ENCODE measurements at places on chromosomes 4 and X.

DNA sequence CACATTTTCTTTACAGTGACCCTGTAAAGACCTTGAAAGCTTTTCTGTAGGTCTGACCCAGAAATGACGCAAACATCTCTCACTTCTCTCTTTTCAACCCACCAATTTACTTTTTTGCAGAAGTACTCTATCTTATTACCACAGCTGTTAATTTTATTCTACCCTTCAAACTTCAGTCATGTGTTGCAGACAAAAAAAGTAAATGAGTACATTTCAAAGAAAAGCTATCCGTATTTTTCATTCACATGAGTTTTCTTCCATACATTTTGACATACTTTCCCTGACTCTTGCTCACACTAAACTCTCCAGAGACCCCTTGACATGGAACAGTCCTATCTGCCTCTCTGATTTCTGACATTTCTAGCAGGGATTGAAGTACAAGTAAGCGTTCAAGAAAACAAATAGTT, 51.7 kb downstream of the SLC7A11 start:
- peak; percentile 92 for DNase-seq

GRCh38 chr4:144295286-144295995, 154.9 kb upstream of the GYPA start:
- no peak for DNase-seq

DNA sequence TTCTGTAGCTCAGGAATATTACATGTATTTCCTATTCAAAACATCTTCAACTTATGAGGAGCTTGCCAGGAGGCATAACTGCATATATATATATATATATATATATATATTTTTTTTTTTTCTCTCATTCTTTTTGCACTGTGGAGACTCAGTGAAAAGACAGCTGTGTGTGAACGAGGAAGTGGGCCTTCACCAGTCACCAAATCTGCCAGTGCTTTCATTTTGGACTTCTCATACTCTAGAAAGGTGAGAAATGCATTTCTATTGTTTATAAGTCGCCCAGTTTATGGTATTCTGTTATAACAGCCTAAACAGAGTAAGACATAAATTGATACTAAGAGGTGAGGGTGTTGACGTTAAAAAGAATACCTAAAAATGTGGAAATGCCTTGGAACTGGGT, 710.6 kb downstream of the TRAM1L1 start:
- DNase-seq = no peak

DNA sequence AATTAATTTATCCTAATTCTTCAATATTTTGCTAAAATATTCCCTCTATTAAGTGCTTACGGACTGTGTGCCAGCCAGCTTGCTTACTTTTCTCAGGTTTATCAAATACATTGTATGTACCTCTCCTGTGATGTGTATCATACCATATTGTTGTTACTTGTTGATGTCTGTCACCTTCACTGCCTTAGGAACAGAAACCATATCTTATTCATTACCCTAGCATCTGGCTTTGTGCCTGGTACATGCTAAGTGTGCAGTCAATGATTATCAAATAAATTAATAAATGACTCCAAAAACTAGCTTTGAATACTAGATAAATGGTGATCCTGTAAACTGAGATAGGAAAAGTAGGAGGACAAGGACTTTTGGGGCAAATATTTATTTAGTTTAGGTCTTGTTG, 6.9 kb downstream of the CLCN3 start:
- DNase-seq = no peak

DNA sequence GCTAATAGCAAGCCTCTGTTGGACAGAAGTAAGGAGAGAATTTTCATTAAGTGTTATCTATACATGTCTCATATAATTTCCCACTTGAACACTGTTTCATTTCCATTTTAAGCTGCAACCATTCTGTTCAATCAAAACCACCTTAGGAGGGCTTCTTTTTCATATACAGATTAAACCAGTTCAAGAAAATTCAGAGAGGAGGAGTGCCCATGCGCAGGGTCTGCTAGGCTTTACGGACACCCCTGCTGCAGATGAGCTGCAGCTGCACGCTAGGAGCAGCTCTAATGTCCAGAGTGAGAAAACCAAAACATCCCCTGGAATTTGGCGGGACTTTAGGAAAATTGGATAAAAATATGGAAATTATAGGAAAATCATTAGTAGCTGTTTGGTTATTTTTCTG, 541.0 kb downstream of the SPRY1 start:
- no peak for DNase-seq

GRCh38 chr4:122784261-122784660, 42.4 kb upstream of the FGF2 start:
- DNase-seq = no peak

DNA sequence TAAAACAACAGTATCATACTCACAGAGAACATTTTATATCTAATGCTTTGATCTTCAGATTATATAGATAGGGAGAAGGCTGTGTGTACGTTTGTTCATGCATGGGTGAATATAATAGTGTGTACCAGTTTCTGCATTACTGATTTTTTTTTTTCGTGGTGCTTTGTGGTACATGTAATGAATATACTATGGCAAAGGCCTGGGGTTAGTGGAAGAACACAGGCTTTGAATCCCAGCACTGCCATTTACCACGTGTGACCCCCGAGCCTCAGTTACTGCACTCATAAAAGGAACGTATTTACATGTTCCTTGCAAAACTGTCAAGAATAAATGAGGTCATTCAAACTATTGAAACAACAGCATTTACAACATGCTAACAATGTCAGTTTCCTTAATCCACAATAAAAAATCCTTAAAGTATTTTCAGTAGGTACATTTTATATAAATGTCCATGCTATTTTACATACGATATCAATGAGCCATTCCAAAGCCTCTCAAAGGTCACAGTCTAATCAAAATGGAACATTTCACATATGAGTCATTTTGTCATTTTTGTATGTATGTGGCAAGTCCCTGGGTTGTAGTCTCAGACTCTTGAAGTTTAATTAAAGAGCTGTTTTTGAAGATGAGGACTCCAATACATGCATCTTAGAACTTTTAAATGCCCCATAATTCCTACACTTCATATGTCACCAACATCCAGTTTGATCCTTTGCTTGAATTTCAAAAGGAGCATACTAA, 242.8 kb downstream of the PPP3CA start:
- peak; percentile 36 for DNase-seq

GRCh38 chrX:29724316-29724715, 491.0 kb upstream of the MAGEB2 start:
- no peak for DNase-seq

DNA sequence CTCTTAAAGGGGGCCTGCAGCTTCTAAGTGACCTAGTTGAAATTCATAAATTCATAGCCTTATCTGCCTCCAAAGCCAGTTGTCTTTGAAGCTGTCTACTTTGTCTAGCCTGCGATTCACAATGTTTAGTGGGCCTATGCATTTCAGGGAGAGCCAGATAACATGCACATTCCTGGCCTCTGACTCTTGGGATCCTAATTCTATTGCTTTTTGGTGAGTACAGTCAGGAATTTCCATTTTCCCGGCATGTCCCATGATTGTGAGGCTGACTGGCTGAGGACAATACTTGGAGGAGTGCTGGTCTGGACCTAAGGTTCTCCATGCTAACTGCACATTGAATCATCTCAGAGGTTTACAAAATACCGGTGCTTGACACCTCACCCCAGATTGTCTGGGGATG, 155.0 kb downstream of the MSL3 start:
- no peak for DNase-seq

DNA sequence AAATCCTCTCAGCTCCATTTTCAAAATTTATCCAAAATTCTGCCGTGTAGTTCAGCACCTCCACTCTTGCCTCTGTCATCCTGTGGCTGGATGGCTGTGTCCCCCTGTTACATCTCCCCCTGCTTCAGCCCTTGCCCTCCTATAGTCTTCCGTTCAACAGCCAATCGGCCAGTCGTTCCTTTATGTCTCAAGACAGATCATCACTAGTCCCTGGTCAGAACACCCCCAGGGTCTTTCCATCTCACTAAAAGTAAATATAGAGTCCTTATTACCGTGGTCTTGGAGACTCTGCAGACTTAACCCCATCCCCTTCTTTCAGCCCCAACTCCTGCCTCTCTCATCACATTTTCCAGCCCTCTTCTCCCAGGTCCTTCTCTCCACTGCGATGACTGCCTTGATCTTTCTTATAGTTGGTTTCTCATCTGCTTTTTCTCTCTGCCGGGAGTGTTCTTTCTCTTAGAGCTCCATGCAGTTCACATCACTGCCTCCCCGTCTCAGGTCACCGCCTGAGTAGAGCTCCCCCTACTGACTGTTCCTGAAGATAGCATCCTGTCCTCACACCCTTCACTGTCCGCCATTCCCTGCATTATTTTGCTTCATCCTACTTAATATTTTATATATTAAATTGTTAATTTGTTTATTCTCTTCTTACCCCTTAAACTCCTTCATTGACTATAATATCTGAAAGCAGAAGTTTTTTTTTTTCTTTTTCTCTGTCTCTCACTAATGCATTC, 736.9 kb upstream of the MAGEB2 start:
- DNase-seq = no peak

DNA sequence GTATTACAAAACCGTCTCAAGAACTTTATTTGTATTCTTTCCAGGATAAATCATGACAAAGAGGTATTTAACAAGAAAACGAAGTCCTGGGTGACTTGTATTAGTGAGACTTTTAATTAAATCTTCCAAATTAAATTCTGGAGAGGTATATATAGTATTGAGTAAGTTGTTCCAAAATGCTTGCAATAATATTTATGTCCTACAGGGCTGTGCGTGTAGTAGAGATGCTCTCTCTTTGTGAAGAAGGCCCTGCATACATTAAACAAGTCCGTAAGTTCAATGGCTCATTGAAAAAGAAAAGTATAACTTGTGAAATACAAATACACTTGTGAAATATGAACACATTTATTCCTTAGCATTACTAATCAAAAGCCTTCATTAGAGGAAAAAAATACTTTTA, 211.4 kb downstream of the ARHGAP24 start:
- DNase-seq = no peak

DNA sequence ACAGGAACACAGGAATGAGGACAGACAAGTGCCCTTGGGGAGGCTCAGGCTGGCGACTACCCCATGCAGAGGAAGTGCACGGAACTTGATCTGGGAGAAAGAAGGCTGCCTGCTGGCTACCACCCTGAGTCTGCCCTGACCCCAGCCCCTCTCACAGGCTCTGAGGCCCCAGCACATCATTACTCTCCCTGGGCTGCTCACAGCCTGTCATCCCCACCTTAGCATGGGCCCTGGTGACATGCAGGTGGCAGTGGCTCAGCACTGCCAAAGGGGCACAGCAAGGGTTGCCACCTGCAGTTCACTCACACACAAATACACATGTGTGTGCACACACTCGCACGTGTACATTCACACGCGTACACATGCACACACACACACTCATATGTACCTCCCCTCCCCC, 26.1 kb upstream of the MAMLD1 start:
- DNase-seq = no peak

DNA sequence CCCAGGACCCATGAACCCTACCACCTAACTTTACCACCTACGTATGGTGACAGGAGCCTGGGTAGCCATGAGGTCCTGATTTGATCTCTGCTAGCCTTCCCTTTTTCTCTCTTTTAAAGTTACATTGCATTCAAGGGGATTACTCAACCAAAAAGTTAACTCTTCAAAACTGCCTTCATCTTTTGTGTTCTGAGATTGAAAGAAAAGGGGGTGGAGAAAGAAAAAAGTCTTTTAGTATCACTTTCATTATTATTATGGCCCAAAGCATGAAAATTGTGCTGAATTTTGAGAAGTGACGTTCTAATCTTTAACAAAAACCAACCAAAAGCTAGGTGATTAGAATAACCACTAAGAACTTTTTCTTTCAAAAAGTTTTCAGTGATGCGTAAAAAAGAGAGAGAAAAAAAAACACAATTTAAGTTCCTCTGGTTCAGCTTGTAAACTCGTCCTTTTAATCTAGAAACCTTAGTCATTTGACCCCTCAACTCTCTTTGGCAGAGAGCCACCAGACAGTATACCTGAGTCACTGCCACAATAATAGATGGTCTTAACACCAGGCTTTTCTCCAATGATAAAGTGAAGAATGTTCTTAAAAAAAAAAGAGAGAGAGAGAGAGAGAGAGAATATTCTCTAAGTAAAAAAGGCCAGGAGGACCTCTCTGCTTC, 347.4 kb upstream of the FGF13 start:
- no peak for DNase-seq

- DNase-seq = peak; percentile 51
Measured at GRCh38 chrX:123884809-123885408, 25.1 kb downstream of the XIAP start.

DNA sequence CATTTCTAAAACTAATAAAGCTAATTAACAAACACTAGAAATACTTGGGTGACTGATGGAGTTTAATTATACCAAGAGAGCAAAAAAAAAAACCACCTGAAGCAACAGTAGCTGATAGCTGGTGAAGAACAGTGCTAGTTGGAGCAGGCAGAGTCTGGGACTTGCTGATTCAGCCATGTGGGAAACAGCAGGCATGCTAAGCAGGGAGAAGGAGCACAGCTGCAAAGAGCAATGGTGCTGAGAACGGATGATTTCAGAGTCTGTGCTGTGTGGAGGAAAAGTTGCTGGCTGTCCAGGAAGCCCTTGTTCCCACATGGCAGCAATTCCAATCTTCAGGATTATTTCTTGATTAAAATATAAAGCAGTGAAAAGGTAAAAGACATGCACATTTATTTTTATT, 68.8 kb downstream of the NPY1R start:
- no peak for DNase-seq

- DNase-seq = no peak
Measured at GRCh38 chr4:6873291-6873690, 36.3 kb upstream of the TBC1D14 start.

GRCh38 chrX:153592966-153593688, 5.8 kb downstream of the CCNQ start:
- DNase-seq = no peak

DNA sequence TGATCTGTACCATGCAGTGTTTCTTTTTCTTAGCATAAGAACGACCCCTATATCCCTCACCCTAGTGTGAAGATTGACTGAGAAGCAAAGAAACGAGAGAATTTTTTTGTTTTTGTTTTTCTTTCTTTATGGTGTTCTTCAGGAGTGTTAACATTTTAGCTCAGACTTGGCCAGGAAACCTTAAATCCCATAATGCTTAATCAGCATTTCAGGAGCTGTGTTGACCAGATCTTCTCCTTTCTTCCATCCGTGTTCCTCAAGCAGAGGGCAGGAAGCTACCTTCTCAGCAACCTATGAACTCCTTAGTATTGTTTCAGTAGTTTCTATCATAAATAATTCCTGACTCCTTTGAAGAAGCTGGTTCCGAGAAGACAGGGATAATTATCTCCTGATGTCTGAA, 1501.5 kb downstream of the STIM2 start:
- no peak for DNase-seq

DNA sequence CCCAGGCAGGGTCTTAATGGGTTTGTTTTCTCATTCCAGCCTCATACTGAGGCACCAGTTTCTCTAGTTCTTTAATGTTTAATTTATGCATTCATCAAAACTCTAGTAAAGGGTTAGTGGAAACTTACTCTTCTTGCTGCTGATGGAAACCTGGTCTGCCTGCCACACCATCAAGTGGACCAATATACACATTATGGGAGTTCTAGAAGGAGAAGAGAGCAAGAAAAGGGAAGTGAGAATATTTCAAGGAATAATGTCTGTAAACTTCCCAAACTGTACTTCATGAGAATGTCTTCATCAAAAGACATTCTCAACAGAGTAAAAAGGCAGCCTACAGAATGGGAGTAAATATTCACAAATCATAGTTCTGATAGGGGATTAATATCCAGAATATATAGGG, 20.9 kb upstream of the DHX15 start:
- DNase-seq = peak; percentile 36

Measured in MV-4-11 (cell line).